Chondrocyte (in vitro differentiated cells): ENCODE measurements at places on chromosomes 3 and 15. TPM values are rescaled to one million over a fixed set of nuclear protein-coding genes. Genes with fewer than 3 reads are reported as not detected.

SKOR1 gene
- 0.15 to 0.27 TPM (median 0.22 TPM) in 3 replicates for total RNA-seq

GOLGB1 gene
- 63.6 to 88.0 TPM (median 65.0 TPM) in 3 replicates for total RNA-seq

DNA sequence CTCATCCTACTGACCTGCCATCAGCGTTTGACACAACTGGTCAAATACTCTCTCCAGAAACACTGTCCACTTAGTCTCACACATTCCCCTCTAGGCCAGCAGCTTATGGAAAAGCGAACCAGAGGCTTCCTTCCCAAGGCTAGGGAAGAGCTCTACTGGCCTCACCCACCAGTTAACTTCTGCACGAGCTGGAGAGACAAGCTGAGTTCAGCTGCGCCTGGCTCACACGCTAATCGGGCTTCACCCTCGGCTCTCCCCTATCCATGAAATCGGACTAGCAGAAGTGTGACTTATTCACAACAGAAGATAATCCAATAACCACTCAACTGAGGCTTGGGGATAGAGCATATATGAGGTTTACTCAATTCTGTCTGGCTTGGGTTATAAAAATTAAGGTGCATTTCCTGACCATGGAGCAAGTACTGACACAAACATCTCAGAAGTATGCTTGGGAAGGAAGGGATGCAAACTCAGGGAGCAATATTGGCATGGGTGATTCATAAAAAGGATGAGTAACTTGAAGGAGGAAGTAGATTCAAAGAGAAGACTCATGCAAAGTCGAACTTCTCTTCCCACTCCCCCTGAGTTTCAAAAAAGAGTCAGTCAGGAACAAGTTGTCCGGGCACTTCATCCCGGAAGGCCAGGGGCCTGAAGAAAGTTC lies 73.1 kb downstream of the XXYLT1 start:
- peaks cover 73% of the 10 kb centered on the region for H3K4me1 ChIP-seq
- H3K27ac ChIP-seq: peak overlapping the region; percentile 82
- DNase-seq: no peak
- H3K27me3 ChIP-seq: no peaks in the 10 kb centered on the region
- no peak overlapping the region for H3K4me3 ChIP-seq

SLC15A2 gene
- 0.92 to 4.1 TPM (median 1.4 TPM) in 3 replicates for total RNA-seq
